ENCODE measurements at places on chromosomes 1 and 21. TPM values are rescaled to one million over a fixed set of nuclear protein-coding genes. Genes with fewer than 3 reads are reported as not detected.

- no peak for DNase-seq
Observed at GRCh38 chr1:204971517-204972336, 71.3 kb upstream of the CNTN2 start.

The MXRA8 gene
- total RNA-seq = 234 TPM

GRCh38 chr1:156860628-156861423 lies at the start of gene NTRK1:
Gene NTRK1 (plus strand): TSS chr1:156860865. CDS start chr1:156860935, 70 bp downstream.
- DNase-seq = no peak

The TMEM240 gene
- 35.2 TPM for total RNA-seq

The CSRP1 gene
- total RNA-seq = 8,467 TPM

DNA sequence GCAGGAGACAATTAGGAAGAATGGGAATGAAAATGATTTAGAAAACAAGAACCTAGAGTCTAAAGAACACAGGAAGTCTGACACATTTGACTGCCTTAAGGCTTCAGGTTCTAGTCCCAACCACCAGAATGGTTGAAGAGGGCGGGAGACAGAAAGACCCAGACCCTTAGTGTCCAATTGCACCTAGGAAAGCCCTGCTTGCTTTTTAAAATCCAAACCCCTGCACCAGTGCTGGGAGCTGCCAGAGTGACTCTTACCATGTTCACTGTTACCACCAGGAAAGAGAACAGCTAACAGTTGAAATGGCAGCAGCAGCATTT lies 265 bp downstream of the CD1B start:
- no peak for DNase-seq

DNA sequence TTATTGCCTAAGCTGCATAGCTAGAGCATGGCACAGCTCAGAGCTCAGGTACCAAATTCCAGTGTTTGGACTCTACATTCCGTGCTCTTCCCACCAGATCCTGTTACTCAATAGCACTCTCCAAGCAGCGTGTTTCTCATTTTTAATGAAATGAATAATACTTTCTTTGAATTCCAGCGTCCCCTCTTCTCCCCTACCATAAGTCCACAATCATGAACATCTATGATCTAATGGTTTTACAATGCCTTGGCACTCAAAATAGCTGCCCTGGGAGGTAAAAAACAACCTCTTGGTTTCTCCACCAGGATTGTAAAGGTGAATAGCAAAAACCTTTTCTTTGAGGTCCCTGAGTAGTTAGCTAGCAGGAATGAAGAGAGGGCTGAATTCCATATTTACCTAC lies 480.0 kb upstream of the PKN2 start:
- no peak for DNase-seq

DNA sequence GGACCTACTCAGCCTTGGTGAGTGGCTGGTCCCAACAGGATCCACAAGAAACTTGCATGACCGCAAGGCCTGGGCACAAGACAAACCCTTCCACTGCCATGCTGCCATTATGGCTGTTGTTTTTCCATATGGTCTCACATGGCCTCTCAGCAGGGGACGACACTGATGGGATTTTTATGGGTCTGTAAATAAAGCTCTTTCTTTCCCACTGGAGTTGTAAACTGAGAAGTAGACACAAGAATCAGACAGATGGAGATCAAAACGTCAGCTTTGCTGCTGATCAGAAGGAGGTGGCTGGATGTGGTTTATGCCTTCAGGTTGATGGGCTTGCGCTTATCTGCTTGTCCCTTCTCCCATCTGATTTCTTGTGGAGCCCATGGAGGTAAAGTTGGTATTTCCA lies 138.1 kb upstream of the KCNJ6 start:
- DNase-seq = no peak

The PCP4 gene
- 156 TPM for total RNA-seq

DNA sequence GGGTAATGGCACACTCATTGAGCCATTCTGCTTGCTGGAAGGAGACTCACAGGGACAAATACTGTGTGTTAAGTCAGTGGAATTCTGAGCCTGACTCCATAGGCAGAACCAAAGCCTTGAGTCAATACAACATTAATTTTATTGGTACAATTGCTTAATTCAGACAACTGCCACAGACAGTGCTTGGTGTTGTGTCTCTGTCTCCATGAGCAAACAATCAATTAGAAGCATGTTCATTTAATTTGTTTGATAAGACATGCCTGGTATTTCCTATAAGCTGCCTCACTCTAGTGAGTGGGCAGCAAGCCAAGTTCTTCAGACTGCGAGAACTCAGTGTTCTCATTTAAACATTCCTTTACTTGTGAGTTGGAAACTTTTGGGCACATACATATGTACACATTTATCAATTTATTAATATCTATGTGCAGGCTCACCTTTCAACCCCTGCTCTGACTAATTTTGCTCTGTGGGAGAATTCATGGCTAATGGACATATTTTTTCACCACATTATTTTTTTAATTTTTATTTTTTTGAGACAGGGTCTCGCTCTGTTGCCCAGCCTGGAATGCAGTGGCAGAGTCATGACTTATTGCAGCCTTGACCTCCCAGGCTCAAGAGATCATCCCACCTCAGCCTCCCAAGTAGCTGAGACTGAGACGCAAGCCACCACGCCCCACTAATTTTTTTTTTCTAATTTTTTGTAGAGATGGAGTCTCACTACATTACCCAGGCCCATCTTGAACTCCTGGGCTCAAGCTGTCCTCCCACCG lies 4.5 kb upstream of the SRSF10 start:
- no peak for DNase-seq

The CRP gene
- total RNA-seq = not detected

GRCh38 chr21:42481169-42481568 lies 14.9 kb downstream of the RSPH1 start:
- DNase-seq = no peak

The PDZK1IP1 gene
- total RNA-seq = not detected

- no peak for DNase-seq
Observed at GRCh38 chr1:59415286-59415850, 118.5 kb downstream of the FGGY start.

GRCh38 chr1:36988741-36989193 lies 45.5 kb downstream of the GRIK3 start:
- DNase-seq = no peak

The ADAM30 gene
- total RNA-seq = not detected

DNA sequence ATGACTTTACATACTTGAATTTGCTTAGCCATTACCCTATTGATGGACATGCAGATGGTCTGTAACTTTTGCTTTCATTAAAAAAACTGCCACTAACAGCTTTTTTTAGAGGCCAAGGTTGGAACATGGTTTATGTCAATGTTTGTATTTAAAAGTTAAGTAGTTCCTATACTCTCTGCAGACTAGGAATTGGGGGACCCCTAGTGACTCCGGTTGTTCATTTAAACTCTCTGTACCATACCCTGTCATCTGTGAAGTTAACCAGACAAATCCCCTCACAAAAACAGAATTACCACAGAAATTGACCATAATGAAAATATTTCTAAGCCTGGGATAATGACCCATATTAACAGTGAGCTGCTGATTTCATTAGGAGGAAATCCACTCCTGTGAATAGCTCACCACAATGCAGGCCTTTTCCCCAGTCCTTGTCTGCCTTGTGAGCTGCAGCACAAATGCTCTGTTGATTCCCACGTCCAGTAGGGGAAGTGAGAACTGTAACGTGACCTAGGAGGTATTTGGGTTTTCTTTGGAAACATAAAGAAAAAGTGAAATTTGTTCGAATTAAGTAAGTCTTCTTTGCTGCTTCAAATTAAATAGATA lies 30.2 kb upstream of the CD101 start:
- DNase-seq = no peak

DNA sequence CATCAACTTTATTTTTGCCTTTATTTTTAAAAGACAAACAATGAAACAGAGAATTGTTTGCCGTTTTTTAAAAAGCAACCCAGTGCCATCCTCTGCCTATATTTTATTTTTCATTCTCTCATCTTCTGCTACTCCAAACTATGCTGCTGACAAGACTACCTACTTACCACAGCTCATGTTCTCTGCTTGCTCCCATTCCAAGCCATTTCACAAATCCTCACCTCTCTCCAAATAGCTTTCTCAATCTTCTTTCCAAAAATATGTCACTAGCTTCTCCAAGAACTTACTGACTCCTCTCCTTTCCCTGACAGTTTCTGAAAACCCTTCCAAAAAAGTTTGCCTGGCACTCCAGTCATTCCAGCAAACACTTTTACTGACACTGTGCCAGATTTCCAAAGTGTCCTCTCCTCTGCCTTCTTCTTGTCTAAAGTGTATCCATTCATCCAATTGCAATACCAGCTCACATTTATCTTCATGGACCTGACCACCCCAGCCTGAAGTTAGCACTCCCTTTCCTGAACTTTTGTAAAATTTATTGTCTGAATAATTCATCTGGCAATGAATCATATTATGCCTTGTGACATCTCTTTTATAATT lies 766.5 kb upstream of the B3GALT2 start:
- DNase-seq = no peak

DNA sequence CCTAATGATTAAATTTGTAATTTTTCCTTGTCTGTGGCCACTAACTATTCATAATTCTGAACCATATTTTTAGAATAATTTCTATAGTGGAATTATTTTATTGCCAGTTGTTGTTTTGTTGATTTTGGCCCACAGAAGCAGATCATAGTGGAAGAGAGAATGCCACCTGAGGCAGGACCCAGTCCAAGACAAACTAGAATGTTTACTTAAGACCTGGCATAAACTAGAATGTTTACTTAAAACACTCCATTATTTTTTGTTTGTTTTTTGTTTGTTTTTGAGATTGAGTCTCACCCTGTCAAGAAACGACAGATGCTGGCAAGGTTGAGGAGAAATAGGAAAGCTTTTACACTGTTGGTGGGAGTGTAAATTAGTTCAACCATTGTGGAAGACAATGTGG lies 310.2 kb downstream of the MRPL39 start:
- no peak for DNase-seq

DNA sequence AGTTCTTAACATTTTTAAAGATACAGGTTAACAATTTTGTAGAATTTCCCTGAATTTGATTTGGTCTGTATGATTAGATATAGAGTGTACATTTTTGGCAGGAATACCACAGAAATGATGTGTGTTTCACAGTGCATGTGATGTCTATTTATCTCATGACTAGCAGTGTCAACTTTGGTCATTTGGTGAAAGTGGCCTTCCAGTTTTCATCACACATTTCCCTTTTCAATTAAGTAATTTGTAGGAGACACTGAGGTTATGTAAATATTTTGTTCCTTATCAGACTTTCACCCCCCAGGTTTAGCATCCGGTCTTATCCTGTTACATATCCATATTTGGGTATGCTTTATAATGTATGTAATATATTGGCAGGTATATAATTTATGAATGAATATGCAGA lies 41.8 kb downstream of the MAP3K7CL start:
- no peak for DNase-seq

DNA sequence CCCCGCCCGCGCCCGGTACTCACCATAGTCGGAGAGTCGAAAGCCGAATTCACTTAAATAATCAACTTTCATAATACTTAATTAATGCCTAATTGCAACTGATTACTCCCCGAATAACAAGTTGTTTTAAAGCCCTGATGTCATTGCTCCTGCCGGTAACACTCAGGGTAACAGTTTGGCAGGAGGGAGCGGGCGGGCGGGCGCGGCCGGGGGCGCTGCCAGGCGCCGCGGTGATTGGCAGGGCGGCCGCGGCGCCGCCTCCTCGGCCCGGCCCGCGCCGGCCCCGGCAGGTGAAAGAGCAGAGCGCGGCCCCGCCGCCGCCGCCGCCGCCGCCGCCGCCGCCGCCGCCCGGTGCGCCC lies 102.2 kb downstream of the CASZ1 start:
- no peak for DNase-seq

DNA sequence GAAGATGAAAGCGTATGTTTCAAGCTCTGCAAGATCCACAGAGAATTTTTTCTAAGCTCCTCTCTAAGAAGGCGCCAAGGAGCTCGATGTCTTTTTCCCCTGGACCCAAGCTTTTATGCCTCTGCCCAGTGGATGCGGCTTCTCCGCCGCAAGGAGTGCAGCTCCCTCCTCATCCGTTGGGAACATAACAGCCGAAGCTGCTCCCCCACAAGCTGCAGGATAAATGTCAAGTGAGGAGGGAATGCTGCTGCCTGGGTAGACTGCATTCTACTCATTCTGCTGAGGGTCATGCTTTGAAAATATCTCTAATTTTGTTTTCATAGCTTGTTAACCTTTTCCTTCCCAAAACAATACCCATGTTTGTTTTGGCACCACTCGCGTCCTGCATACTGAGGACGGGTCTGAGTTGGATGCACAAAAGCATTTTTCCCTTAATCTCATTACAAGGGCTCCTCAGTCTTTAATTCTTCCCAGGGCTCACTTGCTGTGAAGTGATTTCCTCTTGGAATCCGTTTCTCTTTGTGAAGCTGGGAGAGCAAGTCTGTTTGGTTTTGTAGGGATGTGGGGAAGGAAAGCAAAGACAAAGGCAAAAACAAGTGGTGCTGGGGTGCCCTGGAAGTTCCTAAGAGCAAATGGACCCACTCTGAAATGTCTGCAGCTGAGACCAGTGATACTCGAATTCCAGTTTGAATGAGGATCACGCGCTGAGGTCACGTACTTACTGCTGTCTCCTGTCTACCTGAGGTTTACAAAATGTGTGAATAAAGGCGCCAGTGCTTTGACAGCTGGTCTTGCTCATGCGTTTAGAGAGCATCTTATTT lies 134.0 kb upstream of the IRF2BP2 start:
- DNase-seq = no peak

- DNase-seq = peak; percentile 90
Observed at GRCh38 chr1:109739738-109740614, 862 bp downstream of the GSTM3 start.

GRCh38 chr1:22872981-22873664 lies 99.5 kb downstream of the LACTBL1 start:
- no peak for DNase-seq

GRCh38 chr1:87584586-87584985 lies 255.9 kb downstream of the LMO4 start:
- no peak for DNase-seq

DNA sequence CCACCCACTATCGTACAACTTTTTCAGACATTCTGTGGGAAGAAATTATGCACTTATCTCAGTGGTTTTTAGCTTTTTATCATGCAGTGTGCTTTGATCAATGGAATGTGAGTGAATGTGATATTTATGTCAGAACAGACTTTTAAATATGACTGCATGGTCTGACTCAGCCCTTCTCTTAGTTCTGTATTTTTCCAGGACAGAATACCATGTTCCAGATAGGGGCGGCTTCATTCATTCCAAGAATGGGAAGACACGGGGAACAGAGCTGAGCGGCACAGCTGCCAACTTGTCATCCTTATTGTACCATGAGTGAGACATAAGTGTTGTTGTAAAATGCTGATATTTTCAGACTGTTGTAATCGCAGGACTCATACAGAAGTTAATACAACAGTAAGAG lies 214.6 kb upstream of the NCAM2 start:
- DNase-seq = no peak

The ARHGEF10L gene
- total RNA-seq = 25.0 TPM

DNA sequence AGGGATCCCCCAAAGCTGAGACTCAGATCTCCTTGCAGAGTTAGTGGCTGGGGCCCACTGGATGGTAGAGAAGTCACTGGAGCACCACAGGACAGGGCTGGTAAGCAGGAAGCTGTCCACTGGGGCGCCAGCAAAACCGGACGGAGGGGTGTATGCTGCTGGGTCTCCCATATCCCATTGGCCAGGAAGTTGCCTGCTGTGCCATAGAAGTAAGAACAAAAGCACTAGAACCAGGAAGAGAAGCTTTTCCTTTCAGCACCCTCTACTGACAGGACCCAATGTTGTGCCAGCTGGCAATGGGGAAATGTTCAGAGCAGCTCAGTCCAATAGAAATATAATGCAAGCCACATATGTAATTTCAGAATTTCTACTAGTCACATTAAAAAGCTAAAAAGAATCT lies 146.6 kb downstream of the SPATA46 start:
- DNase-seq = no peak

Measured in sigmoid colon (tissue), 7 donors.